ENCODE measurements at places on chromosomes 7 and 10. TPM values are rescaled to one million over a fixed set of nuclear protein-coding genes. Genes with fewer than 3 reads are reported as not detected.

The DPP6 gene
- total RNA-seq, result not detected

DNA sequence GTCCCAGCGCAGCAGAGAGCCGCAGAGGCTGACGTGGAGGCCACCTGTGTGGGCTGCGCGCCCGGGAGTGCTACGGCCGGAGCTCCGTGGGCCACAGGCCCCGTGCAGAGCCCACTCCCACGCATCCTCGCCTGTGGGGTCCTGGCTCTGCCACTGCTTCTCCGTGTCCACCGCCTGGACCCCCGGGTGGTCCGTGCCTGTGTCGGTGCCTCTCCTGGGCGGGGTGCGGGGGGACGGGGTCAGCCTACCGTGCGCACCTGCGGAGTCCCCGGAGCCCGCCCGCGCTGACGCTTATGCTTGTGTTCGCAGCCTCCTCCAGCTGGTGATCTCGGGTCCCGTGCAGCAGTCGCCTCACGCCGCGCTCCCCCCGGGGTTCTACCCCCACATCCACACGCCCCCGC, 7.8 kb upstream of the ZNF853 start:
- peaks cover 2% of the 10 kb centered on the region for H3K27me3 ChIP-seq
- no peaks in the 10 kb centered on the region for H3K4me1 ChIP-seq
- H3K36me3 ChIP-seq, result peaks cover 12% of the 10 kb centered on the region
- no peak for DNase-seq
- no peak overlapping the region for H3K4me3 ChIP-seq

GRCh38 chr7:46774515-46774914, 807.4 kb downstream of the TNS3 start:
- no peaks in the 10 kb centered on the region for H3K27me3 ChIP-seq
- H3K4me3 ChIP-seq, result no peak overlapping the region
- no peak for DNase-seq
- no peaks in the 10 kb centered on the region for H3K4me1 ChIP-seq
- H3K36me3 ChIP-seq, result no peaks in the 10 kb centered on the region

GRCh38 chr10:136465-136762, 1.2 kb downstream of the ZMYND11 start:
- peaks cover 31% of the 10 kb centered on the region for H3K4me1 ChIP-seq
- peak overlapping the region; percentile 86 for H3K27ac ChIP-seq
- no peaks in the 10 kb centered on the region for H3K36me3 ChIP-seq

DNA sequence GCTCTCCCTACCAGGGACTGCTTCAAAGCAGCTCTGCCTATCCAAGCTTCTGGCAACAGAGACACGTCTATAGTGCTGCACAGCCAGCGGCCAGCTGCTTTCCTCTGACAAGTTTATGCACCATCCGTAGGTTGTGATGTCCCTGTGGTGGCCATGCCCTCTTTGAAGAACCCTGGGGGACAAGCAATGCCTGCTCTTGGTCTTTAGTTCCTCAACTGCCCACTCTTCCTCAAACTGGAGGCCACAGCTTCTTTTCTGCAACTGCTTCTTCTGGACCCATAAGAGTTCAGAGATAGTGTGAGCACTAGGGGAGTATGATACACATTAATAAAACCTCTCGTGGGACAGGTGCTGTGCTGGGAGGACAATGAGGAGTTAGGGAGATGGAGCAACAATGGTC, 164.9 kb downstream of the ELMO1 start:
- H3K4me1 ChIP-seq, result peaks cover 29% of the 10 kb centered on the region
- H3K27ac ChIP-seq, result no peak overlapping the region
- H3K36me3 ChIP-seq, result peaks cover 8% of the 10 kb centered on the region
- no peak for DNase-seq
- H3K27me3 ChIP-seq, result no peaks in the 10 kb centered on the region

DNA sequence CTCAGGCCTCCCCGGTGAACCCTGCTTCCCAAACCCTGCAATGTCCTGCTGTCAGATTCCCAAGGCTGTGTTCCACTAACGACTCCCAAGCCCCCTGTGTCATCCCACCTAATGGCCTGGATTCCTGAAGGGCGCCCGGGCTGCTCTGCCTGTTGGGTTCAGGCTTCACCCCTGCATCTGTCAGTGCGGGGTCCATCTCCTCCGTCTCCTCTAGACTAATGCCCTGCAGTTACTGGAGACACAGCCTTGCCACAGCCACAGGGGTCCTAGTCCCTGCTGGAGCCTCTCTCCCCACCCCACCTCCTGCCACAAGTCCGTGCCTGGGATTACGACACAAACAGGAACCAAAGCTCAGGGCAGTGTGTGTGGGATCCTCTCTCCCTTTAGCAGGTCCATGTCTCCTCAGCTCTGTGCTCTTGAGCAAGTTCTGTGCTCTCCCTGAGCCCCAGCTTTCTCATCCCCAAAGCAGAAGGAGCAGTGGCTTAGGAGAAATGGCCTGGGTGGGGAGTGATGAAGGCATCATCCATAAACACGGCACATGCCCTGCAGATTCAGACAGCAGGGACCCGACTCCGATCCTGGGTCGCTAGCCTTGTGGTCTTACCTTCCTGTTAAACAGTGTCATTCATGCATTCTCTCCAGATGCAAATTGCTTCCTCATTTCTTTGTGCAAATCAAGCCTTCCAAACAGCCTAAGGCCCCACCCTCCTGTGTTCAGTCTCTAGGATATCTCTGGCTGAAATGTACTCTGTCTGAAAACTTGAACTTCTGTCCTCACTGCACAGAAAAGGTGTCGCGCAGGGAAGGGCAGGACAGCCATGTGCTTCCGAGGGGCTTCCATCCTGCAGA, 8.2 kb upstream of the RBP3 start:
- H3K4me1 ChIP-seq, result no peaks in the 10 kb centered on the region
- H3K27ac ChIP-seq, result no peak overlapping the region
- no peaks in the 10 kb centered on the region for H3K36me3 ChIP-seq
- no peak for DNase-seq
- peaks cover 37% of the 10 kb centered on the region for H3K27me3 ChIP-seq
